ENCODE measurements at places on chromosomes 5 and 9. TPM values are rescaled to one million over a fixed set of nuclear protein-coding genes. Genes with fewer than 3 reads are reported as not detected.

The DMRT3 gene
- total RNA-seq, result not detected

The PCSK5 gene
- 4.7 TPM for total RNA-seq

The BTNL9 gene
- total RNA-seq, result not detected

The LOX gene
- not detected for total RNA-seq

The STOM gene
- 31.7 TPM for total RNA-seq

The CHSY3 gene
- not detected for total RNA-seq

The ENTPD8 gene
- total RNA-seq, result not detected

The FPGS gene
- total RNA-seq, result 80.4 TPM

The ZBTB26 gene
- 6.2 TPM for total RNA-seq

The PCDHGB1 gene
- total RNA-seq, result not detected

The NRG2 gene
- total RNA-seq, result not detected

The RNF183 gene
- not detected for total RNA-seq

The SOX30 gene
- total RNA-seq, result 0.16 TPM

The PCDHA1 gene
- not detected for total RNA-seq

The FOXD1 gene
- 0.99 TPM for total RNA-seq

The DENND4C gene
- 18.5 TPM for total RNA-seq

The PCDHB15 gene
- not detected for total RNA-seq

The NAIP gene
- total RNA-seq, result 5.1 TPM

The EGFL7 gene
- 1.1 TPM for total RNA-seq

The KDM3B gene
- total RNA-seq, result 41.9 TPM

The OTP gene
- total RNA-seq, result not detected

The ANKS6 gene
- 16.6 TPM for total RNA-seq

The SCGB3A2 gene
- total RNA-seq, result not detected

The GFPT2 gene
- total RNA-seq, result not detected

The PCDHB12 gene
- total RNA-seq, result not detected

The PIP5KL1 gene
- total RNA-seq, result 1.7 TPM

The PCDHB5 gene
- not detected for total RNA-seq

The WDR36 gene
- 65.6 TPM for total RNA-seq

The SPINK5 gene
- not detected for total RNA-seq

The HK3 gene
- total RNA-seq, result not detected

The IL13 gene
- 4.8 TPM for total RNA-seq

The SLU7 gene
- total RNA-seq, result 40.9 TPM

The ANKRD18A gene
- 2.3 TPM for total RNA-seq
